ENCODE measurements at places on chromosomes 5 and 9.
A peak's percentile ranks its signal among the peaks of the same experiment; 100 is the strongest.

GRCh38 chr9:124122813-124123462, 111.4 kb downstream of the LHX2 start:
- no peak for DNase-seq

DNA sequence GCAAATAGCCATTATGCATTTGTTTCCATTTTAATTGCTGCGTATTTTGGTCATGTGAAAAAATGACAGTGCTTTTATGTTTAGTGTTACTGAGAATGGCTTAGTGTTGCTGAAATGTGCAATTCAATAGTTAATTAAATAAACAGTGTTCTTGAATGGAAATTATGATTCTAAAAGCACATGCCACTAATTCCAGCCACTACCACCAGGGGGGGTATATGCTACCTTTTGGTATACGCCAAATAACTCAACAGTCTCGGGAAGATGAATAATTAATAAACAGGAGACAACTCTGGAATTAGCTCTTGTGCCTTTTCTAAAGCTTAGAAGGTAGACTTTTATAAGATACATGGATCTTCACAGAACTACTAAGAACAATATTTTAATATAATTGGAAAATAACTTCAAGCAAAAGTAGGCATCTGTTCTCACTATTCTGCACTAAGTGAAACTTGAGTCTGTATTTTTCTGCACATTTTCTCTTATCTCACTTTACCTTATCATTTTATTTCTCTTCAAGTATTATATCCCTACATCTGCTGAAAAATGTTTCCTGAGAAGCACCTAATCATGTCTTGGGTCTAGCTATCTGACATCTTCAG, 83.5 kb upstream of the MINAR2 start:
- peak; percentile 50 for DNase-seq

GRCh38 chr5:116271446-116272025, 186.7 kb downstream of the COMMD10 start:
- DNase-seq, result no peak

DNA sequence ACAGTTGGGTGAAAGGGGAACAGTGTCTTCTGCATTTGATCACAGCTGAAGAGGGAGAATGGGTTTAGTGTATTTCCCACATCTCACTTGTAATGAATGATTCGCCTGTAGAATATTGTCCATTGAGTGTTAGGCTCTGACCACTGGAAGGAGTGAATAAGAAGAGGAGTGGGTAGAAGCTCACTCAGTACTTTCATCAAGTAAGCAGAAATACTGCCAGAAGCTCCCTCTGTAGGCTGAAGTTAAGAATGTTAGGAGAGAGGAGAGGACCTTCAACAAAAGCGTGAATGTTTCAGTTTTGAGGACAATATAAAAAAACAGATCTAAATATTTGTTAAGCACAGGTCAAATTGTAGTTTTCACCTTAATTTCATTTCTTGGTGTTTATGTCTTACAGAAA, 27.5 kb downstream of the FSD1L start:
- DNase-seq, result no peak

DNA sequence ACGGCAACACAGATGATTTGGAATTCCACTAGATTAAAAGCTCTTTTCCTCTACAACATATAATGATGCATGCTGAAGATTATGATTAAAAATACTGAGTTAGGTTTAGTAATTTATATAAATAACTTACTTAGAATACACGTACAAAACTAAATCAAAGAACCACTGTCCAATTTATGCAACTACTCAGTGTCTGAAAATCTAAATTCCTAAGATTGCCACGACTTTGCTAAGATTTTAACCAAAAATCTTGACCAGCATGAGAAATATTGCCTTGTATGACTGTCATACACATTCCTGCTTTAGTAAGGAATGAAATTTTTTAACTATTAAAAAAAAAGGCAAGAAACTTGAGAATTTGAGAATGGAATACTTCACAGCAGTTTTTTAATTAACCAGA, 292.4 kb downstream of the ZNF608 start:
- no peak for DNase-seq

DNA sequence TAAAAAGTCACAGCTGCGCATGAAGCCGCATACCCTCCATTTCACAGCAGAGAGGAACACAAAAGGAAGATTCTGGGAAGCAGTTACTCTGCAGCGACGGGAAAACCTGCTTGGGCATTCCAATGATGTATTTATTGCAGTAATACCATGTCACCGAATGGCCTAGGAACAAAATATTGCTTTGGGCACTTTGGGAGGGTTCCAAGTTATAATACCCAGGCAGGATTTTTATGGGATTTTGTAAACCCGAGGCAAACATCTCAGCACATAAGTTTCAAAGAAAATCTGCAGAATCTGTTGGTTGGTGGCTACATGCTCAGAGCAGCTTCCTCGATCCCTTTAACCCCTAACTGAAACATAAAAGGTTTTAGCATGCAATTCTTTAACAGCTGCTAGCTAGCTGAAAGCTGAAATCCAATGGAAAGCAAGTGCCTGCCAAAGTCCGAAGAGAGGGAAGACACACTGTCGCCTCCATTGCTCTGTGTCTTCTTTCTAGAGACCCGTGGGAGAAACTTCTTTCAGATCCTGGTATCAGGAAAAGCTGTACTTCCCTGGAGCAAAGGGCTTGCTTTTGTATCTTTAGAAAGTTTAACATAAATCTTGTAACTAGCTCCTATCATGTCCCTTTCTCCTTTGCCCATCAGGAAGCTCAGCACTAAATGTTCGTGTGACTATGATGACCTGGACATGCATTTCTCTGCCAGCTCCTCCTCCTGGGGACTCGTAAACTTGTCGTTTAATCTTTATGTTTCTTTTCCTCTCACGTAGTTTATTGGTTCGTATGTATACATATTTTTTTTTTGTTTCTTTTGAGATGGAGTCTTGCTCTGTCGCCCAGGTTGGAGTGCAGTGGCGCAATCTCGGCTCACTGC, 195.0 kb downstream of the MAPKAP1 start:
- no peak for DNase-seq

- no peak for DNase-seq
These were observed 207.0 kb downstream of the CSNK1G3 start for GRCh38 chr5:123719004-123719403.

DNA sequence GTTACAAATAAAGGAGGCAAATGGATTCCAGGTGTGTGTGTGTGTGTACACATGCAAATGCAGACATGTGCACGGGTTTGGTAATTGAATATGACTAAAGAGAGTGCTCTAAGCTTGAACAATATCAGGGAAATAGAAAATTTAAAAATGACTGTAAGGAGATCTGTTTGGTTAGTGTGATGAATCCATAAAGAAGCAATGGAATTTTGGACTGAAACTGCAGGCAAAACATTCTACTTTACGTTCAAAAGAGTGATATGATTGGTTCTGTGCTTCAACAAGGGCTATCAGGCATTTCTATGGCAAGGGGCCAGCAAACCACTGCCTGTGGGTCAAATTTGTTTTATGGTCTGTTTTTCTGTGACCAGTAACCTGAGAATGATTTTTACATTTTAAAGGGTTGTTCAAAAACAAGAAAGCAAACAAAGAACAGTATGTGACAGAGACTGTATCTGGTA, 332.8 kb upstream of the KLF9 start:
- no peak for DNase-seq
